ENCODE measurements at places on chromosomes 5 and 9.

DNA sequence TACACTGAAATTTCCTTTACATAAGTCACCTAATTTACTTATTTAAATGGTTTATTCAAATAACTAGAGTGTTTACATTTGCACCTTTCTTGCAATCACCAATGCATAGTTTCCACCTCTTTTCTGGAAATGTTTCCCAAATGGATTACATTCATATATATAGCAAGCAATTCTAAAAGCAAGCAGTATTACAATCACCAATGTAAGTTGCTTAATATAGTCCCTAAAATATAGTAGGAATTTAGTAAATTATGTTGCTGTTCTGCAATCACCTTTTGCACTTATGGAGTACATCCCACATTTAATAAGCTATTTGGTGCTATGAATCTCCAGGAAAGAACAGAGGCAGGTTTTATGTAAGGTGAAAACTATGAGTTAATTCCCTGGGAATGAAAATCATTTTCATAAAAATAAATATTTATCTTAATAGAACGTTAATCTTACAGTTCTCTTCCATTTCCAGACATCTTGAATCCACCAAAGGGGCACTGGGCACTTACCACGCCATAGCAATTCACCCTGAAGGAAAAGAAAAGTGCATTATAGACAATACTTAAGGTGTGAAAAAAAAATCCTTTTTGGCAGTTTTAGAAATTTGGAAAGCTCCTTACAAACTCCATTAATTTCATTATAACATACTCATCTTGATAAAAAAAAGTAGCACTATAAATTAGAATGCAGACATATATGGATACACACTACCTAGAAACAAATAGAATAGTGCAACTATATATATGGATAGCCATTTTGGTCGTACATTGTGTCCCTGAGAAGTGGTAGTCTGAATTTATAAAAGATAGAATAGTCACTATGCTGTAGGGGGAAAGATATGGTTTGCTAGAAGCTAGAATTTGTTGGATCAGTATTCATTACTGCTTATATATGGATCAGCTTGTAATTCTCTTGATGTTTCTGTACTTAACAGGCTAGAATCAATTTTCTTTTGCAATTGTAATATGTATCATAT lies 47.1 kb downstream of the ALDH1A1 start:
- no peak for DNase-seq

DNA sequence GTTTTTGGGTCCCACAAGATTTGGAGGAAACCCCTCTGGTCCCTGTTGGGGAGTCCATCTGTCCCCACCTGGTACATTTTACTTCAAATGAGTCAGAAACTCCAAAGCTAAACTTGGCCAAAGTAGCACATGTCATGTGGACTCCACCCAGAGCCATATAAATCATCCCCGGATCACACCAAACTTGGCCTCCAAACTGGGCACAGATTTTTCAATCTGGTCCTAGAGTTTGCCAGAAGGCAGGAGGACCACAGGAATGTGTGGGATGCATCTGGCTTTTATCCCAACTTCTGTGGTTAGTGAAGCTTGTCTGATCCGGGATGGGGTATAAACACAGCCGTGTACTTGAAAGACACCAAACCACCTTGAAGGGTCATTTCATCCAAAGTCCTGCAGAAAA lies 66.3 kb downstream of the MAT2B start:
- no peak for DNase-seq

GRCh38 chr5:167573370-167574127 lies 717.9 kb upstream of the WWC1 start:
- DNase-seq = no peak

DNA sequence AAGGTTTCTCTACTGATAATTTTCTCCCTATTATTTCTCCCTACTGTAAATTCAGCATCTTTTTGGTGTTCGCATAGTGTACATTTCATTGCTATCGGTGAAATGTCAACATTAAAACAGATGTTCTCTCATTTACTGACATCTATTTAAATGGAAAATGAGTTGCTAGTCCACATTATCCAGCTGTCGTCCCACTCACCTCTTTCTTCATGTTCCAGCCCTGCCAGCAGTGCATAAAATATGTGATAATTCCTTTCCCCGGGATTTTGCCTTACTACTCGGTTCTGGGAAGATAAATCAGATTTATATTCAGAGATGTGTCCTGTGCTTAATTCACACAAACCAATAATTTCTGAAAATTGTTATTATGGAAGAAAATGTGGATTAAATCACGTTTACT lies 155.8 kb downstream of the MYO10 start:
- no peak for DNase-seq

DNA sequence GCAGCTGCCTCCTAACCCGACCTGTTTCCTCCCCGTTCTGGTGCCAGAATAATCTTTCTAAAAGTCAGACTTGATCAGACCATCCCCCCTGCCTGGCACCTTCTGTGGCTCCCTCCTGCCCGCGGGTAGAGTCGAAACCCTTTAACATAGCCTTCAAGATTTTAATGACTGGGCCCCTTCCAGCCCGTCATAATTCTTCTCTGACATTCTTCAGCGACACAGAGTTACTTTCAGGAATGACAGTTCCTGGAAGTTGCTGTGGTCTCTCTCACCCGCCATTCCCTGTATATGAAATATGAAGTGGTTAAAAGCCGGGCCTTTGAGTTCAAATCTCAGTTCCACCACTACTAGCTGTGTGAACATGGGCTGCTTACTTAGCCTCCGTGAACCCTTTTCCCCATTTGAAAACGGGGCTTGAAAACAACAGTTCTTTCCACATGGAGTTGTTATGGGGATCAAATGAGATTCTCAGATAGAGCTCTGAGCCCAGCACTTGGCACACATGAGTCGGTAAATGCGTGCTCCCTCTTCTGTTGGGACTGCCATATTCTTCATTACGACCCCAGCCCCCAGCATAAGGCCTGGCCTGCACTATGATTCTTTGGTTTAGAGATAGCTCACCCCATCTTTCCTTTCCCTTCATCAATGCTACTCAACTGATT lies 737 bp downstream of the NANS start:
- no peak for DNase-seq

- no peak for DNase-seq
Observed at GRCh38 chr5:105218018-105218417, 1655.4 kb upstream of the NUDT12 start.

GRCh38 chr5:89878140-89879132 lies 531.1 kb downstream of the CETN3 start:
- DNase-seq = no peak

- DNase-seq = no peak
Observed at GRCh38 chr5:157648275-157648990, 3.8 kb downstream of the SOX30 start.

DNA sequence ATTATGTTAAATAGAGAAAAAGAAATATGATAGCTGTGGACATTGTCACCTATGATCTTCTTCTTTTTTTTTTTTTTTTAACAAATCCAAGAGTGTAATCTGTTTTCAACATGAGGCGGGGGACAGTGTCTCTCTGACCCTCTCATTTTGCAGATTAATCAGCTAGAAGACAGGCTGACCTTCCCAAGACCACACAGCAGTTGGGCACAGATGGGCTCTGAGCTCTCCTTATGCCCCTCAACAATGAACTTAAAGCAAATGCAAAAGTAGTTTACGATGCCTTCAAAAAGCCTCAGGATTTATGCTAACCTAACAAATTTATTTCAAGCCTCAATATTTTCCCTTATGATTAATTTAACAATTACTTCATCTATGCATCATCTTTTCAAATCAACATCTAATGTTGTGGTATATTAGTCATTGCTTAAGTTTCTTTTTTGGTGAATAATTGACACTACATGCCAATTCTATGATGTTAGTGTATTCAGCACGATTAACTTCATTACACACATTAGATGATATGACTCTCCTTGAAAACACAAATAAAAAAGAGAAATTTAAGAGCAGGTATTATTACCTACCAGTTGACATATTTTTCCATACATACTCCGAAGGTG lies 7.4 kb downstream of the NFIL3 start:
- DNase-seq = no peak

GRCh38 chr5:36384845-36385244 lies 83.1 kb upstream of the RANBP3L start:
- DNase-seq = no peak

DNA sequence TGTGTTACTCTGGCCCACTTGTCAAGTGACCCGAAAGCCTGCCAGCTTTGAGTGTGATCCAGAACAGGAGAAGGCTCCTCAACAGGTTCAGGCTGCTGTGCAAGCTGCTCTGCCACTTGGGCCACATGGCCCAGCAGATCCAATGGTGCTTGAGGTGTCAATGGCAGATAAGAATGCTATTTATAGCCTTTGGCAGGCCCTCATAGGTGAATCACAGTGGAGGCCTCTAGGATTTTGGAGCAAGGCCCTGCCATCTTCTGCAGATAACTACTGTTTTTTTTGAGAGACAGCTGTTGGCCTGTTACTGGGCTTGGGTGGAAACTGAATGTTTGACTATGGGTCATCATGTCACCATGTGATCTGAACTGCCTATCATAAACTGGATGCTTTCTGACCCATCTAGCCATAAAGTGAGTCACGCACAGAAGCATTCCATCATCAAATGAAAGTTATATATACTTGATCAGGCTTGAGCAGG lies 180.8 kb downstream of the CARTPT start:
- no peak for DNase-seq

- DNase-seq = no peak
Observed at GRCh38 chr5:129465776-129466344, 5.8 kb downstream of the ADAMTS19 start.

GRCh38 chr9:4375424-4376200 lies 75.7 kb upstream of the GLIS3 start:
- DNase-seq = no peak

DNA sequence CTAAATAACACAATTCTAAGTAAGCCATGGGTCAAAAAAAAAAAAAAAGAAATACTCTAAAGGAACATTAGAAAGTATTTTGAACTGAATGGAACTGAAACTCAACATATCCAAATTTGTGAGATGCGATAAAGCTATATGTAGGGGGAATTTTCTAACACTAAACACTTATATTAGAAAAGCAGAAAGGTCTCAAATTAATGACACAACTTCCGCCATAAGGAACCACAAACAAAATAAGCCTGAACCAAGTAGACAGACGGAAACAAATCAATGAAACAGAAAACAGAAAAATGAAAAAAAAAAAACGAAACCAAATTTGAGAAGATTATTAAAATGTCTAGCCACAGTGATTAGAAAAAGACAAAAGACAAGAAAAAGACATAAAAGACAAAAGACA lies 39.9 kb downstream of the ADAMTS6 start:
- DNase-seq = no peak

- DNase-seq = no peak
Observed at GRCh38 chr9:123425836-123426365, 69.9 kb downstream of the CRB2 start.

DNA sequence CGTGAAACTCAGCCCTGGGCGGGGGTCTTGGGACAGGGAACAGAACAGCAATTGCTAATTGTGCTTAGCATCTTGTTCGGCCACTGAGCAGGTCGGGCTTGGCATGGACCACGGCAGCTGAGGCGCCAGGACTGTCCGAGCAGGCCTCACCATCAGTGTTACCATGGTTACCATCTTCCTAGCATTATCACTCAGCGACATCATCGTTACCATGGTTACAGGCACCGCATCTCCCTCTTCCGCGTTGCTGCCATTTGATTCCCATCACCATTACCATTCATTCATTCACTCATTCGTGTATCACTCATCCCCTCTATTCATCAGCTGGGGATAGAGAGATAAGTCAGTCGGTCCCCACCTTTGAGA lies 81.0 kb upstream of the ZBTB43 start:
- no peak for DNase-seq

- DNase-seq = no peak
Observed at GRCh38 chr9:108316066-108316465, 539.7 kb downstream of the ACTL7B start.

DNA sequence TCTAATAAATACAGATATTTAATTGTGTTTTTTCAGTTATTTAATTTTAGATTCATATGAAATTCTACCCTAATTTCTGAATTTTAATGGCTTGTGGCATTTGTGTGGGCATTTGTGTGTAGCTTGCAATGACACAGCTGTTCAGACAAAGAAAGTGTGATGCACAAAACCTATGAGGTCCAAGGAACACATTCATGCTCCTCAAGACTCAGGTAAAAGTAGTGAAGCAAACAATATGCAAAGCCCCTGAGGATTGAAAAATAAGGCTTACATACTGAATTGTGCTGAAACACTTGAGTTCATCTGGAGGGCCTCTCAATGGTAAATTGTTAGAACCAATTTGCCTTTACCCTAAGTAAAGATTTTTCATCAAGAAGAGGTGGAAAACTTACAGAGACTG lies 28.1 kb downstream of the IL7R start:
- DNase-seq = no peak

DNA sequence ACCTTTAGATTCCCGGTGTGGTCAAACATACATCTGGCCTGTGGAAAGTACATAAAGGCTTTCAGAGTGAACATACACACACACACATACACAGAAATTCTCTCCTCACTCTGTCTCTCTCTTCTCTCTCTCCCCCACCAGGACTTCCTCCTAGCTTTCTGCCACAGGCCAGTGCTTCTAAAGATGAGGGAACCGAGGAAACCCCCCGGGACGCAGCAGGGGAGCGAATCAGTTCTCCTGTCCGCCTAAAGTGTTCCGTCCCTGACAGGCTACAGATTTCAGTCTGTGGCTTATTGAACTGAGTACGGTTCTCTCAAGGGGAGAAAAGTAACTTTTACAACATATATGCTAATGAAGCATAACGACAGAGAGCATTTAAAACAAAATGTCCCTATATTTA lies 75.8 kb downstream of the MED27 start:
- no peak for DNase-seq

DNA sequence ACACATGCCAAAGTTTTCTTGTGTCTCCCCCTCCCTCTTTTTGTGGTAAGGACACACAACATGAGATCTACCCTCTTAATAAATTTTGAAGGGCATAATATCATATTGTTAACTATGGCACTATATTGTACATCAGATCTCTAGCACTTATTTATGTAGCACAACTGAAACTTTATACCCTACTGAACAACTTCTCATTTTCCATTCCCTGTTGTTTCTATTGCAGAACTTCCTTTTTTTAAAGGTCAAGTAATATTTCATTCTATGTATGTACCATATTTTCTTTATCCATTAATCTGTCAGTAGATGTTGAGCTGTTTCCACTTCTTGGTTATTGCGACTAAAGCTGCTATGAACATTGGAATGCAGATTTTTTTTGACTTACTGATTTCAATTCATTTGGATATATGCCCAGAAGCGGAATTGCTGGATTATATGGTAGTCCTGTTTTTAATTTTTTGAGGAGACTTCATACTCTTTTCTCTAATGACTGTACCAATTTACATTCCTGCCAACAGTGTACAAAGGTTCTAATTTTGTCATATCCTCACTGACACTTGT lies 305.3 kb downstream of the PRR16 start:
- no peak for DNase-seq

- no peak for DNase-seq
Observed at GRCh38 chr5:5209089-5209488, 69.0 kb downstream of the ADAMTS16 start.

- DNase-seq = no peak
Observed at GRCh38 chr9:98185611-98186171, 6.7 kb downstream of the CORO2A start.

DNA sequence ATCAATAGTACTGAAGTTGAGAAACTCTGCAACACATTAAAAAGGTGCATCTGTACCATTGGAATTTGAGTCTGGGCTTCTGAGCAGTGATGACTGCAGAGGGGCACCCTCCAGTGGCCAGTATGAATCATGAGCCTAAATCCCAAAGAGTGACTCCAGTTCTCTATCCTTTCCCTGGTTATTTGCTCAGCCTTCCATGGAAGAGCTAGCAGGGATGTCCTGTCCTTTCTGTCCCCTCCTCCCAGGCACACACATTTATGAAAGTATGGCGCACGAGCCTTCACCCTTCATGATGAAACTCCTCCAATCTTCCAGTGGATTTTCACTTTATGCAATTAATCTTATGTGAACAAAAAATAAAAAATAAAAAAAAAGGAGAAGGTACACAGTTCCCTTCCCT lies 81.0 kb downstream of the ESM1 start:
- no peak for DNase-seq

All from stimulated activated CD8-positive, alpha-beta memory T cell treated with anti-CD3 and anti-CD28 coated beads, Interleukin-15, amount 100 ng/mL, for 48 hours (primary cell).